ENCODE measurements at places on chromosomes 1 and 21. TPM values are rescaled to one million over a fixed set of nuclear protein-coding genes. Genes with fewer than 3 reads are reported as not detected.

Gene SELENON
- 67.6 TPM for total RNA-seq

Gene NEK2
- total RNA-seq, result 44.2 TPM

Gene LYPD8
- total RNA-seq, result 0.20 TPM

Gene DYNLT5
- total RNA-seq, result not detected

Gene KDF1
- 0.21 TPM for total RNA-seq

Gene ERICH3
- not detected for total RNA-seq

Gene SAMSN1
- 0.16 TPM for total RNA-seq

Gene SLC22A15
- 1.0 TPM for total RNA-seq

Gene ANKRD35
- total RNA-seq, result 0.05 TPM

Gene LYPLAL1
- total RNA-seq, result 22.0 TPM

Gene ALG6
- 5.1 TPM for total RNA-seq

Gene GBP7
- total RNA-seq, result not detected

Gene AMY2A
- not detected for total RNA-seq

All from A549 treated with Hydrocortisone at 1 μM for 4 hours (cell line).